Stimulated activated CD8-positive, alpha-beta memory T cell treated with anti-CD3 and anti-CD28 coated beads, Interleukin-15, amount 100 ng/mL, for 48 hours (primary cell): ENCODE measurements at places on chromosomes 3 and 15.

- DNase-seq, result no peak
These were observed 47.3 kb downstream of the ZDHHC19 start for GRCh38 chr3:196163666-196164493.

- no peak for DNase-seq
These were observed 28.9 kb downstream of the TKT start for GRCh38 chr3:53226841-53227407.

DNA sequence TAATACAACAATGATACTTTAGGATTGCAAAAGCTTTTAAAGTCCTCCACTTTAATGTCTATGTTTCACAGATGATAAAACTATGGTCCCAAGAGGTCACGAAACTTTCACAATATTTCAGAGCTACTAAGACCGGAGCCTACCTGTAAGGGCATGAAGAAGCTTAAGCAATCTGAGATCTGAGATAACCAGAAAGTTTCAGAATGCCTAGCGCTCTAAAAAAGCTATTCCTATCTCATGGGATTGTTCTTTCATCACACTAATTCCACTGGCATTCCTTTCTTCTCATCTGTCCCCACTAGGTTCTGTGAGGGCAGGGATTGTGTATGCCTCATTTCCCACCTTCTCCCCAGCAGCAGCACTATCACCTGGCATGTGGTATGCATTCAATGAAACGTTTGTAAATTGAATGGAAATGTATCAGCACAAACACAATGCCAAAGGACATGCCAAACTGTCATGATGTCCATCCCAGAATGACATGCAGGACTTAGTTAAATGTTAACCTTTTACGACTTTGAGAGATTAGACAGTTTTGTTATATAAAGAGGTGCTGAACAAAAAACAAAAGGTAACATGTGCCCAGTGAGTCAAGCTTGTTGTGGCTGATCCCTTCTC lies 104.7 kb upstream of the NR2F2 start:
- no peak for DNase-seq

DNA sequence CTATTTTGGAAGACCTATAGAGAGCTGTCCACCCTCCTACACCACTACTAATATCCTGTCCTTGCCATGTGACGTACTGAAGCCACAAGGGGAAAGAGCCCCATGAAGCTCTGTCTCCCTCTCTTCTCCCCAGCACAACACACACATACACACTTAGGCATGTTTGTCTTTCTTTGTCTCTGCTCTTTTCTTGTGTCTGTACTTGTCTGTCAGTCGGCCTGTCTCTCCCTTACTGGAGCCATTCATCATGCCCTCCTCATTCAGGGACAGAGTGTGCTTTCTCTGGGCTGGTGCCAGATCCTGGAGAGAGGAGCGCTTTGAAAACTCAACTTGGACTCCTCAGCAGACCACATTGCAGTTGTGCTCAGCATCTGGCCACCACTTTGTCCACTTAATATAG lies 47.6 kb downstream of the PSMD6 start:
- DNase-seq, result no peak

GRCh38 chr3:126422121-126422520 lies 27.4 kb downstream of the CFAP100 start:
- no peak for DNase-seq

DNA sequence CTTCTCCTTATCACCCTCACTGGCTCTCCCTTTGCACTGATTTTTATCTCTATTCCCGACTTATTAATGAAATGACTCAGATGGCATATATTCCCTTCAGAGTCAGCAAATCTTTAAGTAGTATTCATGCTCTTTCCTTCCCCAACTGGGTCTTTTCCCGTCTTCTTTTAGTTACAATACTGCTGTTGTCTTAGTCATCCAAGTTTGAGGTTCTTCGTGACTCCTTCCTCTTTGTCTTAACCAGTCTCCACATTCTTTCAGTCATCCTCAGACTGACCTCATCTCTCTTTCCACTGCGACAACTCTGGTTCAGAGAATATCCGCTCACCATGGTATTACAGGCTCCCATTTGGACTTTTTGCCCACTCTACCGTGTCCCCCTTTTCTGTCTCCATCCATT lies 12.4 kb downstream of the WDR5B start:
- DNase-seq, result no peak

DNA sequence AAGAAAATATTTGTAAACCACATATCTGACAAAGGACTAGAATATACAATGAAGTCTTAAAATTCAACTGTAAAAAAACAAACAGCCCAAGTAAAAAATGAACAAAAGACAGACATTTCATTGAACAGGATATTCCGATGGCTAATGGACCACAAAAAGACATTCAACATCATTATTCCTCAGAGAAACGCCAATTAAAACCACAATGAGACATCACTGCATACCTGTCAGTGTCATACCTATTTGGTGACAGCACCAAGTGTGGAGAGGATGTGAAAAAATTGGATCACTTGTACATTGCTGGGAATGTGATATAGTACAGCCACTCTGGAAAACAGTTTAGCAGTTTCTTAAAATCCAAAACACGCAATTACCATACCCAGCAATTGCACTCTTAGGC lies 29.9 kb upstream of the TJP1 start:
- no peak for DNase-seq

- no peak for DNase-seq
These were observed 17.4 kb downstream of the LRIG1 start for GRCh38 chr3:66483409-66483906.

- no peak for DNase-seq
These were observed 608.4 kb downstream of the CADM2 start for GRCh38 chr3:85567071-85567676.

DNA sequence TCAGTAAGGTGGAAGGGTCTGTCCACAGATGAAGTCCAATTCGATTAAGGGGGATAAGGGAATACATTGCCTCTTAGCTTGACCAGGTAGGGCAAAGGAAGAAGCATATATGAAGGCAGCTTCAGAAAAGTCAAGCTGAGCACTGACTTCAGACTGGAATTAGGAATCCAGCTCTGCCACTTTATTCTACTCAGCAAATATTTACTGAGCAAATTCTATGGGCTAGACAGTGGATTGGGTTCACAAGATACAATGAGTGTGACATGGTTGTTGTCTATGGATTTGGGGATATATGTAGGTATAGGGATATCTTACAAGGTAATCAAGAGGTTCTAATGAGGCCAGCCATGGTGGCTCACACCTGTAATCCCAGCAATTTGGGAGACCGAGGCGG lies 526 bp downstream of the ADIPOQ start:
- no peak for DNase-seq

- DNase-seq, result no peak
These were observed 393.1 kb downstream of the LPP start for GRCh38 chr3:188546835-188547670.

DNA sequence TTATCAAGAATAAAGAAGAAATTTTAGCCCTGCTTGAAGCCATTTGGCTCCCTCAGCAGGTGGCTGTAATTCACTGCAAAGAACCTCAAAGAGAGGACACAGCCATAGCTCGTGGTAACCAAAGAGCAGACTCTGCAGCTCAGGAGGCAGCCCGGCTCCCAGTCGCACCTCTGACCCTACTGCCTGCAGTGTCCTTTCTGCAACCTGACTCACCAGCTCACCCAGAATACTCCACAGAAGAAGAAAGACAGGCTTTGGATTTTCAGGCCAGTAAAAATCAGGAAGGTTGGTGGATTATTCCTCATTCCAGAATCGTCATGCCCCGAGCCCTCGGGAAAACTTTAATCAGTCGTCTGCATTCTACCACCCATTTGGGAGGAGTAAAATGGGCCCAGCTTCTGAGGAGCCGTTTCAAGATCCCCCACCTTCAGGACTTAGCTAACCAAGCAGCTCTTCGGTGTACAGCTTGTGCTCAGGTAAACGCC lies 38.6 kb downstream of the ZBTB11 start:
- no peak for DNase-seq

DNA sequence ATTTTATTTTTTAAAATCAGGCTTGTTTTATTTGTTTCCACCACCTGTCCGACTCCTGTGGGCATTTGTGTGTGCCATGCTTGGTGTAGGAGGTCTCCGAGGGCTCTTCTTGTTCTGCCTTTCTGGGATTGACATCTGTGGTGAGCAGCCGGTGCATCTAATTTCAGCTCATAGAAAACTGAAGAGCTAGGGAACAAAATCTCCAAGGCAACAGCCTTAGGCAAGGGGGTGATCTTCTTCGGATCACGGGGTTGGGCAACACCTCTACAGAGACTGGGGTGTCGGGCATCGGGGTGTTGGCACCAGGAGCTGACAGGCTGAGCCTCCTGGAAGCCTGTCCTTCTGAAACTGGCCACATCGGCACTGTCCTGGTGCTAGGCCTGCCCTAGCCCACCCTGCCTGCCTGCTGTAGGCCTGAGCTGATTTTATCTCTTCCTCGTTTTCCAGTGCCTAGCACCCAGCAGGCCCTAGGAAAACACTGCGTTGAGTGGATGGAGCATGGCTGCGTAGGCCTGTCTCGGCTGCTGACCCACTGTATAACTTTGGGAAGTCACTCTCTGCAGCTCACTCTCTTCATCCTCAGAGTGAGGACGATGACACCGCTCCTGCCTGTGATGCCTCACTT lies 10.3 kb downstream of the CHCHD6 start:
- DNase-seq, result no peak

DNA sequence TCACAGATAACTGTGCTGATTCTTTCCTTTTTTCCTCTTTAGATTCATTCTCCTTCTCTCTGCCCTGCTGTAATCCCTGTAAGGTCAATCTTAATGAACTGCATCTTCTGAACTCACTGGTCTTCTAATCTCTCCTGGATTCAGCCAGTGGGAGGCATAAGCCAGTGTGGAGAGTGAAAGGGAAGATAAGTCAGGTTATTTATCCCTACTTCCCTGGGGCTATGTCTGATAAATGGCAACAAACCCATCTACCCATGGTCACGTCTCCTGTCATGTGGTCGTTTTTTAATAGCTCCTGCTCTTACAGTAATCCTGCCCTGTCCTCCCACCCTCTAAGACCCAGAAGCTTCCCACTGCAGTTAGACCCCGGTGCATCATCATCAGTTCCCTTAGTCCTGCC lies 199.6 kb upstream of the NAALADL2 start:
- DNase-seq, result no peak

- no peak for DNase-seq
These were observed 37.3 kb downstream of the CRYGS start for GRCh38 chr3:186506857-186507256.

DNA sequence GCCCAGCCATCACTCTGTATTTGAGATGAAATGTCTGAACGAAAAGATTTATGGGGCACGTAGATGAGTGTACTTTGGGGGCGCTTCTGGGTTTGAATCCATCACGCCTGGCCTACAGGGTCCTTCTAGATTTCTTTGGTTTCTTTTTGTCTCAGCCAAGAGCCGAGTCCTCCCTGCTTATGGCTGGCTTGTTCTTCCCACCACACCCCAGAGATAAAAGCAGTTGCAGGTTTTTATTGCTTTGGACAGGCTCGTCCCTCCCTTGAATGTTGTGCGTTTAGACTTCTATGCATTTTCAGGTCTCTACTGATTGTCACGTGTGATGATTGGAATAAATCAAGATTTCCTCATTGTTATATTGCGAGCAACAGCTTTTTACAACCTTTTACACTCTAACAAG lies 104.8 kb upstream of the CHRNA7 start:
- DNase-seq, result no peak
